Gastroesophageal sphincter (tissue), 4 donors: ENCODE measurements at places on chromosomes 2 and 18. TPM values are rescaled to one million over a fixed set of nuclear protein-coding genes. Genes with fewer than 3 reads are reported as not detected.

COL5A2 gene
- total RNA-seq: 104 TPM

CABYR gene
- total RNA-seq: 6.7 TPM

SLC20A1 gene
- total RNA-seq: 24.3 TPM

SALL3 gene
- total RNA-seq: not detected

AMER3 gene
- total RNA-seq: 0.27 TPM

MTIF2 gene
- total RNA-seq: 23.2 TPM

OSBPL6 gene
- 3.4 TPM for total RNA-seq

MAB21L4 gene
- total RNA-seq: 9.7 TPM

NYAP2 gene
- 0.47 TPM for total RNA-seq

EN1 gene
- 0.13 TPM for total RNA-seq

MC2R gene
- total RNA-seq: not detected

- H3K27ac ChIP-seq: peak overlapping the region; percentile 64
- H3K27me3 ChIP-seq: no peaks in the 10 kb centered on the region
- no peak for ATAC-seq
Measured at GRCh38 chr2:172928756-172929155, 146.9 kb upstream of the MAP3K20 start.

DNA sequence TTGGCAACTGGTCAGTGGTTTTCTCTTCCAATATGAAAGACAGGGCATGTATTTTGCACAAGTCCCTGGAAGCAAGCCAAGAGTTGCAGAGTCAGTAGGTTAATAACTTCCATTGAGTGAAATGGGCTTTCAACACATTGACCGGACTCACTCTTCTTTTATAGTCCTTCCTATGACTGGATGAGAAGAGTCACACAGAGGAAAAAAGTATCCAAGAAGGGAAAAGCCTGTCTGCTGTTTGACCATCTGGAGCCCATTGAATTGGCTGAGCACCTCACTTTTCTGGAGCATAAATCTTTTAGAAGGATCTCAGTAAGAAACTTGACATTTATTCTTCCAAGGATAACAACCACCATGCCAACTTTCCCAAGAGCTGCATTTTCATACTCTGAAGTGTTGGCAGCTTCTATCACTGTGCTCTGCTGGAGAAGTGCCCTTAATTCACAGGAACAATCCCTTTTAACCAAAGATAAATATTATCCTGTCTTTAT lies 45.4 kb downstream of the RASGRP3 start:
- peaks cover 19% of the 10 kb centered on the region for H3K4me1 ChIP-seq
- H3K4me3 ChIP-seq: no peak overlapping the region
- H3K27ac ChIP-seq: peak overlapping the region; percentile 43
- H3K36me3 ChIP-seq: no peaks in the 10 kb centered on the region
- H3K27me3 ChIP-seq: no peaks in the 10 kb centered on the region

DNA sequence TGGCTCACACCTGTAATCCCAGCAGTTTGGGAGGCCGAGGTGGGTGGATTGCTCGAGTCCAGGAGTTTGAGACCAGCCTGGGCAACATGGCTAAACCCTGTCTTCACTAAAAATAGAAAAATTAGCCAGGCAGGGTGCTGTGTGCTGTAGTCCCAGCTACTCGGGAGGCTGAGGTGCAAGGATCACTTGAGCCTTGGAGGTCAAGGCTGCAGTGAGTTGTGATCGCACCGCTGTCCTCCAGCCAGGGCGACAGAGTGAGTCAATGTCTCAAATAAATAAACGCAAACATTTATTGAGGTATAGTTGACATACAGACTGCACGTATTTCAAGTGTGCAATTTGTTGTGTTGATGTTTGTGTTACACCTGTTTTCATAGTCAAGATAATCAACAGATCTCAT lies 19.7 kb downstream of the EPC2 start:
- H3K27me3 ChIP-seq: no peaks in the 10 kb centered on the region
- H3K36me3 ChIP-seq: no peaks in the 10 kb centered on the region
- no peak for ATAC-seq
- peaks cover 5% of the 10 kb centered on the region for H3K4me1 ChIP-seq
- H3K27ac ChIP-seq: no peak overlapping the region

DNA sequence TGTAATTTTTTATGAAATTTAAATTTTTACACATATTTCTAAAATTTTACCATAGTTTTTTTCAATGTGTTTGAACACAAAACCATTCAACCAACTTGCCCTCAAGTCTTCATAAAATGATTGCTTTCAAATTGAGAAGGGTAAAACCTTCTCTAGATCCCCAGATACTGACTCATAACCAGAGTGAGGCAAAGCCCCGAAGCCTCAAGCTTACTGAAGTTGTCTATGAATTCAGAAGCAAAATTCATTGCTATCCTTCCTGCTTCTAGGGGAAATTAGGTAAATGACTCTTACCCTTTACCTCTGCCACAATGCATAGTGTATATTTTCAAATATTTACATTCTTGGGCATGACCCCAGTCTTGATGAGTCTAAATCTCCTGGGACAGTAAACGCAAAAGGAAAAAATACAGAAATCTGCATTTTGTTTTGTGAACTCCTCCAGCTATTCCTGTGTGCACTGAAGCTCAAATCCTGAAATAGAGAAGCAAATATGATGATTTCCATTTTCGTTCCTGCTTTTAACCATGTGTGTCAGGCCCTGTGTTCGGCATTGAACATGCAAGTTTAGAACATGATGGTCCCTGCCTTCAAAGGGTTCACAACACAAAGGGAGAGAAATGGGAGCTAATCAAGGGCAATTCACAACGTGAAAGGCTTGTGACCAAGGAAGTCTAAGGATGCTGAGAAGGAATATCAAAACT lies 246.3 kb downstream of the SUCLG1 start:
- no peaks in the 10 kb centered on the region for H3K4me1 ChIP-seq
- no peak overlapping the region for H3K27ac ChIP-seq
- H3K27me3 ChIP-seq: no peaks in the 10 kb centered on the region
- ATAC-seq: no peak

GRCh38 chr18:27311114-27311513 lies 126.0 kb upstream of the CHST9 start:
- H3K27me3 ChIP-seq: no peaks in the 10 kb centered on the region
- no peaks in the 10 kb centered on the region for H3K4me1 ChIP-seq
- no peaks in the 10 kb centered on the region for H3K36me3 ChIP-seq
- ATAC-seq: no peak
- no peak overlapping the region for H3K4me3 ChIP-seq

- no peak overlapping the region for H3K27ac ChIP-seq
- H3K4me1 ChIP-seq: peaks cover 77% of the 10 kb centered on the region
- ATAC-seq: no peak
- no peaks in the 10 kb centered on the region for H3K27me3 ChIP-seq
- no peak overlapping the region for H3K4me3 ChIP-seq
Measured at GRCh38 chr2:45814951-45815621, 163.6 kb downstream of the PRKCE start.

GRCh38 chr2:224513991-224514390 lies 71.2 kb downstream of the CUL3 start:
- H3K36me3 ChIP-seq: peaks cover 13% of the 10 kb centered on the region
- H3K4me3 ChIP-seq: no peak overlapping the region
- no peak overlapping the region for H3K27ac ChIP-seq
- no peak for ATAC-seq

GRCh38 chr2:176454893-176455815 lies 185.9 kb downstream of the MTX2 start:
- peak overlapping the region; percentile 9 for H3K27ac ChIP-seq
- no peaks in the 10 kb centered on the region for H3K4me1 ChIP-seq
- no peak overlapping the region for H3K4me3 ChIP-seq
- no peaks in the 10 kb centered on the region for H3K36me3 ChIP-seq
- peaks cover 49% of the 10 kb centered on the region for H3K27me3 ChIP-seq
- ATAC-seq: peak; percentile 22

DNA sequence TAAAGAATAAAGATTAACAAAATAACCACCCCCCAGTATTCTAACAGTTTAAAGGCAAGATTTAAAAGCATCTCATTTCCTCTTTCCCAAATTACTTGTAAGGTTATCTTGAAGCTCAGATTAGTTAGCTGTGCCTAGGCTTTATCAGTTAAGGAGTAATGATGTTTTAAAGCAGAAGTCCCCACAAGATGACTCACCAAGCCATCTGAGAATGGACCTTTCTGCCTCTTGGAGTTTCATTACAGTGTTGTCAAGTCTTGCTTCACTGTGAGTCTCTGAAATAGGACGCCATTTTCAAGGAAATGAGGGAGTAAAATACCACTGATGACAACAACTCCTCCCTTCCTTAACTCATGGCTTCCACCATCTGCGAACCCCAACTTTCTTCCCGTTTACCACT lies 35.9 kb downstream of the ZNF385B start:
- no peak overlapping the region for H3K4me3 ChIP-seq
- no peaks in the 10 kb centered on the region for H3K27me3 ChIP-seq
- no peak overlapping the region for H3K27ac ChIP-seq
- H3K4me1 ChIP-seq: peaks cover 23% of the 10 kb centered on the region

DNA sequence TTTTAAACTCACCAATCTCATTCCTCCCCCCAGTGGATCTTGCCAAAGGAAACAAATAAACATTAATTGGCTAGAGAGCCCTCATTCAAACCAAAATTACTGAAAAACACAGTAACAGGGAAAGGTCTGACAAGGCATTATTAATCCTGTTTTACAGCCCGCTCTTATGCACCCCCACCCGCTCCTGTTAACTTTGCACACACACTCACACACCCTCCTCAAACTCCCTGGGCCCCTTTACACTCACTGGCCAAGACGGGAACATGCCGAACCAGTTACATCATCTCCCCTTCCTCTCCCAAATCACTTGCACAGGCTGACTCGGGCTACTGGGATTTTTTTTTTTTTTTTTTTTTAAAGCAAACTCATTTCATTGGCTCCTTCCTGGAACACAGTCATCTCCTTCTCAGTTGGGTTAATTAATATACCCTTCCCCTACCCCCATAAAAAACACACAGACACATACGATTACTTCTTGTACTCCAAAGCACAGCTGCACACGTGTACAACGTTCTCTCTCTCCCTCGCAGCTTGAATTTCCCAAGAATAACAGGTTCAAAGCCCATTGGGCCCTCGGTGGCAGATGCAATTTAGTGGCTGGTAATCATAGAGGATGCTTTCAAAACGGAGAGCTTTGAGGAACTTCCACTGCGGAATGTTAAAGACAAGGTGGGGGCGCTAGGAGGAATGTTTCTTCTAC lies 31.8 kb downstream of the KLF7 start:
- peak; percentile 96 for ATAC-seq
- no peaks in the 10 kb centered on the region for H3K27me3 ChIP-seq
- peak overlapping the region; percentile 84 for H3K27ac ChIP-seq
- H3K36me3 ChIP-seq: no peaks in the 10 kb centered on the region
- H3K4me3 ChIP-seq: no peak overlapping the region
- H3K4me1 ChIP-seq: peaks cover 65% of the 10 kb centered on the region

DNA sequence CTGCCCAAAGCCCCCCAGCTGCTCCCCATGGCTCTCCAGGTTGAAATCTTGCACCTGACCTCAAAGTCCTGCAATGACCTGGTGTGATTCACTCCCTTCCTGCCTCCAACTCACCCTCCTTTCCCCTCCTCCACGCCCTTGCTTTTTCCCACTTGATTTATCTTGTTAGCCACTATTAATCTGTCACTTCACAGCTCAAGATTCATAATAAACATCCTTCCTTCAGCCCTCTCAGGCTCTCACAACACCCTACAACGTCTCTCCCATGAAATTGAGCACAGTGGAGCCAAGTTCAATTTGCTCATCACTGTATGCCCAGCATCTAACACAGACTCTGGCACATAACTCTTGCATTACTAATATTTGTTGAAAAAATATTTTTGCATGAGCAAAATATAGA lies 85.6 kb upstream of the SLC35G4 start:
- H3K4me1 ChIP-seq: no peaks in the 10 kb centered on the region
- H3K4me3 ChIP-seq: no peak overlapping the region
- no peak overlapping the region for H3K27ac ChIP-seq
- H3K36me3 ChIP-seq: no peaks in the 10 kb centered on the region
- no peak for ATAC-seq

DNA sequence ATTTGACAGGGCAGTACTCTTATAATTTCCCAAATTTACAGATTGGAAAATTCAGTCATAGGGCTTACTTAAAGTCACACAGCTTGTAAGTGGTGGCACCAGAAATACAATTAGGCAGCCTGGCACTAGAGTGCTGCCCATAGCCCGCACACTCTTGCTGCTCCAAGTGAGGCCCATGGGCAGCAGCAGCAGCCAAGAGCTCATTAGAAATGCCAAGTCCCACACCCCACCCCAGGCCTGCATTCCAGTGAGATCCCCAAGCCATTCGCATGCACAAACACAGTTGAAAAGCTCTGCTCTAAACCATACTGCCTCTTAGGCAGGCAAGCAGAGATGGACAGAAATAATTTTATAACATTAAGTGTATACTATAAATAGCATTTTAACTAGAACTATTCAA lies 379.3 kb upstream of the PKDCC start:
- H3K27me3 ChIP-seq: no peaks in the 10 kb centered on the region
- H3K4me1 ChIP-seq: no peaks in the 10 kb centered on the region
- H3K27ac ChIP-seq: no peak overlapping the region
- no peak for ATAC-seq
- H3K4me3 ChIP-seq: no peak overlapping the region
- H3K36me3 ChIP-seq: no peaks in the 10 kb centered on the region

- H3K27me3 ChIP-seq: no peaks in the 10 kb centered on the region
- ATAC-seq: peak; percentile 63
- peak overlapping the region; percentile 100 for H3K27ac ChIP-seq
- peaks cover 58% of the 10 kb centered on the region for H3K4me1 ChIP-seq
Measured at GRCh38 chr2:45649858-45650811, 1.3 kb upstream of the PRKCE start.

DNA sequence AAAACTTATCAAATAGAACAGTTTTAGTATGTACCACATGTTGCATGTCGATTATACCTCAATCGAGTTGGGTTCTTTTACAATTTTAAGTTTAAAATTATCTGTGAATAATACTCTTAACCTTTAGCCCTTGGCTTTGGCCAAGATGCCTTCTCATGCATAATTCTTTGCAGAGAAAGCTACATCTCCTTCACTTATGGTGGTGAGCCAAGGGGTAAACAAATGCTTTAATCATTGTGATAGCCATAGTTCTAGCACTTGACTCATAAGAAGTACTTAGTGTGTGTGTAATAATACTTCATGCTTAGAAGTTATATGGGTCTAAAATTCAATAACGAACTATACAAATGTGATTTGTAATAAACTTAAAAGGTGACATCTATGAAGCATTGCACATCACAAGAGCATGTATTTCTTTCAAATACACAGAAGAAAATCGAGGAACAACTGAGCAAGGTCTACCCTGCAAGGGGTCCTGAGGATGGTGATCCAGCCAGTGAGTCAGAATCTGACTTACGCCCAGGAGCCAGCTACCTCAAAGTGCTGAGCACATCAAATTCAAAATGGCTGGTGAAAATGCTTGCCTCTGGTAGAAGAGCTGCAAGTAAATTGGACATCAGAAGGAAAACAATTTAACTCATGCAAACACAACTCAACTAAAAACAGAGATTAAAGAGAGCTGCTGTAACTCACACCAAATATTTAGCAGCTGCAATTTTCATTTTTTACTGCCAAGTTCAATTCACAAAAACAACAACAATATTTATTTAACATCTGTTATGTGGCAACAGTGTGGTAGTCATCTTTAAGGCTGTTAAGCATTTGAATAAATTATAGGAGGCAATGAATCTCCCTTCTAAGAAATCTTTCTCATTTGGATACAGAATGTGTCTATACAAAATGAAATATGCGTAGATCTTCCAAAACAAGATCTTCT lies 23.8 kb upstream of the TTC39C start:
- no peak overlapping the region for H3K4me3 ChIP-seq
- no peak for ATAC-seq
- H3K27me3 ChIP-seq: no peaks in the 10 kb centered on the region
- H3K4me1 ChIP-seq: peaks cover 35% of the 10 kb centered on the region

- no peak overlapping the region for H3K4me3 ChIP-seq
- ATAC-seq: no peak
- no peaks in the 10 kb centered on the region for H3K4me1 ChIP-seq
- H3K36me3 ChIP-seq: no peaks in the 10 kb centered on the region
Measured at GRCh38 chr2:128505150-128505490, 186.5 kb upstream of the HS6ST1 start.

- ATAC-seq: no peak
- no peaks in the 10 kb centered on the region for H3K4me1 ChIP-seq
- H3K27me3 ChIP-seq: no peaks in the 10 kb centered on the region
- no peak overlapping the region for H3K27ac ChIP-seq
Measured at GRCh38 chr2:57899898-57900297, 146.7 kb upstream of the VRK2 start.
